GM10248 (cell line): ENCODE measurements at places on chromosomes 5 and 9.

DNA sequence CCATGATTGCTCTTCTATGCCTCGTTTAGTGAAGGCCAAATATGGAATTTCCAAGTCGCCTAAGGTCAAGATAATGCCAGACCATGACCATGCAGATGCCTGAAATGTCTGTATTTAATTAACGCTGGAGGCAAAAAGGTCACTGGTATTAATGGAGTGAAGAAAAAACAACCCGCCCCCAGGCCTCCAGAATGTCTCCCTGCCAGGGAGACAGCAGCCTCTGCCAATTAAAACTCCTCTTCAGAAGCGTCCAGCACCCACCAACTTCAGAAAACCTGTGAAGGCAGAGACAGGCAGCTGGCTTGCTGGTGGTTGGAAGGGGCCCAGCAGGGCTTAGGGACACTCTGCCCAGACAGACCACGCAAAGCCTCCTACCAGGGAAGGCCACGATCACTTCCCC lies 94.4 kb downstream of the VAV2 start:
- DNase-seq: no peak

GRCh38 chr5:137085206-137085605 lies 413.9 kb downstream of the SPOCK1 start:
- DNase-seq: no peak

GRCh38 chr9:132126680-132127236 lies 35.1 kb upstream of the NTNG2 start:
- no peak for DNase-seq

DNA sequence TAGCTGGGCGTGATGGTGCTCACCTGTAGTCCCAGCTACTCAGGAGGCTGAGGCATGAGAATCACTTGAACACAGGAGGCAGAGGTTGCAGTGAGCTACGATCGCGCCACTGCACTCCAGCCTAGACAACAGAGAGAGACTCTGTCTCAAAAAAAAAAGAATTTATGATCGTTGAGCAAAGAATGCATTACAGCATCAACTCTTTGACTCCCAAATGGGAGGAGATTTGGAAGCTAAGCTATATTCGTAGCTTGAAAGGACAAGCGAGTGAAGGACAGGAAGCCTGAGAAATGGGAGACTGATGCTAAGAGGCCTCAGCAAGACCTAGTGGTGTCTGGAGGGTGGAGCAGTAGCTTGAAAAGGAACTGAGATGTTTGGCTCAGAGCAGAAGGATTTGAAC lies 10.3 kb upstream of the CCIN start:
- no peak for DNase-seq

- DNase-seq: no peak
These were observed 543.2 kb upstream of the SGCD start for GRCh38 chr5:155783791-155784190.

DNA sequence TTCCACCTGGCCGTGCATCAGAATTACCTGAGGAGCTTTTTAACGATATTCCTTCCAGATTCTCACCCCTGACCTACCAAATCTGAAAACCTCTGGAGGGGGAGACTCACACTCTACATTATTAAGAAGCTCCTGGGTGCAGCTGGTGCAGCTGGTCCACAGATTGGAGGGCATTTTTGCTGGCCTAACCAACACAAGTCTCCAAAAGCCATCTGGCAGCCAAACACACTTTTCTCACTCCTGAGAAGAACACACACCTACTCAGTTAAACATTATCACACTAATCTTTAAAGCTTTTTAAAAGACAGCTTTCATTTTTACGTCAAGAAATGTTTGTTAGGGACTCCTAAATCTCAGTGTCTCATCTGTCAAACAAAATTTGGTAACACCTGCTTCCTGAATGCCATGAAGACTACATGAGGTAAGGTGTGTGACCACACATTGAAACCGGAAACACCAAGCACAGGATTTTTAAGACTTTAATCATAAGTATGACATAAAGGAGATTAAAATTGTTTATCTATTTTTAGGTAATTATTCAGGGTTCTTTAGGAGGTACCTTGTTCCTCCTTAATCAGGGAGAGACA lies 14.2 kb upstream of the PTPN3 start:
- no peak for DNase-seq
